ENCODE measurements at places on chromosomes 13 and 19.

GRCh38 chr13:73069206-73069805 is 10.5 kb downstream of the KLF5 start:
- DNase-seq = no peak

DNA sequence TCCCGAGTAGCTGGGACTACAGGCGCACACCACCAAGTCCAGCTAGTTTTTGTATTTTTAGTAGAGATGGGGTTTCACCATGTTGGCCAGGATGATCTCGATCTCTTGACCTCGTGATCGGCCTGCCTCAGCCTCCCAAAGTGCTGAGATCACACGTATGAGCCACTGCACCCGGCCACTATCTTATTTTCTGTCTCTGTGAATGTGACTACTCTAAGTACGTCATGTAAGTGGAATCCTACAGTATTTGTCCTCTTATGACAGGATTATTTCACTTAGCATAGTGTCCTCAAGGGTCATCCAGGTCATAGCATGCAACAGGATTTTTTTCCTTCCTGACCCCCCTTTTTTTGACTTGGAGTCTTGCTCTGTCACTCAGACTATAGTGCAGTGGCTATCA is 4.8 kb upstream of the TMEM91 start:
- no peak for DNase-seq

DNA sequence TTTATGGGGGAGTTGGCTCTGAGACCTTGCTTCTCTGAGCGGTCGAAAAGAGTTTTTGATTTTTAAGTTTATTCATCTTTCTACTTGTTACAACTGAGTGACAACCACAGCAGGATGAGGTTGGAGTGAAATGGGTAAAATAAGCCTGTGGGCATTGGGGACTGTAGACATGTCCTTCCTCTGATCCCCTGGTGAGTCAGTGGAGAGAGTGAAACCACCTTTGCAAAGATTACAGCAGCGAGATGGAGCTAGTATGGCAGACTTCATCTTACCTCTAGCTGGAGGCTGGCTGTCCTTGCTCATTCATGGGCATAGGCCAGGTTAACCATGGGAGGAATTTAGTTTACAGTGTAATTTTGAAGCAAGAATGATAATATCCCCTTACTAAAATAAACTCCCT is 30.9 kb upstream of the PSG9 start:
- DNase-seq = no peak

DNA sequence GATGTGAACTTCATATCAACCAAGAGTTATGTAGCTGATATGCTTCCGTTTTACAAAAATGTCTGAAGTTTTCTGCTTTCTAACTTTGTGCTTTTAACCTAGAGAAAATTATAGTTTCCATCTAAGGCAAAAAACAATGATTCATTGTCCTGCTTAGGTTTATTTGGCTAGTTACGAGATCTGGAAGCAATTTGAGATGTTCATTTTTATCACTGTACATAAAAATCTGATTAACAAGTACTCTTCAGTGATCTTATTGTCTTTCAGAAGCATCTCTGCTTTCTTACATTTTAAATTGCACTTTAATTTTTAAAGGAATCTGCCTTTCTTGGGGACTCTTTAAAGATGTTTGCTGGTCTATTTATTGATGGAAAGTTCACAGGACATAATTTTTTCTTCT is 188.1 kb downstream of the RFC3 start:
- DNase-seq = no peak

- no peak for DNase-seq
Observed at GRCh38 chr13:87671753-87672605, 808 bp downstream of the SLITRK5 start.

DNA sequence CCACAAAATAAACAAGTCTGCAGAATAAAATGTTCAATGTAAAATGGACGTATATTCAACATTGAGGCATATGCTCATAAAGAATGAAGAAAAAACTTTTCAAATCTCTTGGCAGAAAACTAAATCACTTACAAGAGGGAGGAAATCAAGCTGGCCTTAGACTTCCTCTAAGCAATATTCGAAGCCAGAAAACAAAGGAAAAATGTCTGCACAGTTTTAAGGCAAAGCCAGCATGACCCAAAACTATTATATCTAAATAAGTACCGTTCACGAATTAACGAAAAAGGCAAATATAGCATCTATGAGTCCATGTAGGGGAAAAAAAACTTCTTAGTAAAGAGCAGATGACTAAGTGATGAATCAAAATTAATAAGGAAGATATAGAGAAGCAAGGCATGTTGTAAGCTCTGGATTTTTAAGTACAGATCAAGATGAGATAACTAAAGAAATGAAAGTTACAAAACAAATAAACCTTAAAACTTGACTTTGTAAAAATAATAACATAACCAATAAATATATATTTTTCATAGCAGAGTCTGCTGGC is 101.3 kb downstream of the KCNRG start:
- DNase-seq = no peak
